ENCODE measurements at places on chromosomes 6 and 20. TPM values are rescaled to one million over a fixed set of nuclear protein-coding genes. Genes with fewer than 3 reads are reported as not detected.

Gene MAP7
- 0.32 TPM for total RNA-seq

Gene CTCFL
- not detected for total RNA-seq

Gene OPN5
- total RNA-seq, result not detected

Gene SYCP2L
- total RNA-seq, result not detected

Gene DEFB116
- not detected for total RNA-seq

Gene HMGN4
- 80.9 TPM for total RNA-seq

Gene GRIK2
- total RNA-seq, result not detected

Gene TMEM200A
- 3.0 TPM for total RNA-seq

Gene CYP39A1
- 0.15 TPM for total RNA-seq

Gene NOTCH4
- total RNA-seq, result 52.3 TPM

Gene FAM217A
- not detected for total RNA-seq

Gene MUC22
- not detected for total RNA-seq

Gene SIRPD
- not detected for total RNA-seq

Gene IMPG1
- total RNA-seq, result under 0.01 TPM

Gene PLA2G7
- total RNA-seq, result not detected

Gene HNF4A
- total RNA-seq, result not detected

Gene RHAG
- not detected for total RNA-seq

Gene TRIM40
- total RNA-seq, result not detected

Gene MRS2
- 31.3 TPM for total RNA-seq

Gene BACH2
- total RNA-seq, result 0.30 TPM

Gene RPS6KA2
- total RNA-seq, result 68.8 TPM

Gene TAGAP
- not detected for total RNA-seq

Gene GTSF1L
- total RNA-seq, result 0.32 TPM

Gene HLA-DPB1
- 23.1 TPM for total RNA-seq

Gene HAO1
- total RNA-seq, result not detected

Gene ANGPT4
- total RNA-seq, result not detected

Gene ENPP1
- total RNA-seq, result 3.6 TPM

Gene GMPR
- total RNA-seq, result 21.4 TPM

Gene KCNK17
- not detected for total RNA-seq

Gene EYS
- 0.32 TPM for total RNA-seq

Gene BNIP5
- not detected for total RNA-seq

Gene SEMG1
- total RNA-seq, result not detected

Gene MYL9
- total RNA-seq, result 1.7 TPM

Gene SLC17A9
- total RNA-seq, result 19.2 TPM

Gene CD40
- total RNA-seq, result 17.3 TPM

Gene SCRT2
- total RNA-seq, result not detected

Gene TBXT
- not detected for total RNA-seq

Gene MYMX
- not detected for total RNA-seq

Gene RAET1L
- total RNA-seq, result not detected

Gene TFAP2C
- total RNA-seq, result not detected

Gene FGD2
- total RNA-seq, result not detected

Gene LIN28B
- under 0.01 TPM for total RNA-seq

Gene FOXQ1
- total RNA-seq, result not detected

Gene ATP6V1G2
- total RNA-seq, result 0.97 TPM

Gene SAMD3
- not detected for total RNA-seq

Gene MUC21
- total RNA-seq, result not detected

Gene AGPAT4
- total RNA-seq, result 7.5 TPM

Gene ZNF391
- 0.76 TPM for total RNA-seq

Gene AP5S1
- 10.7 TPM for total RNA-seq

Gene THBD
- 32.7 TPM for total RNA-seq

Gene THBS2
- 3.6 TPM for total RNA-seq

Gene PAX1
- not detected for total RNA-seq

Gene TMEM30A
- total RNA-seq, result 420 TPM

Gene KCNB1
- total RNA-seq, result under 0.01 TPM
